ENCODE measurements at places on chromosomes 3 and 15. TPM values are rescaled to one million over a fixed set of nuclear protein-coding genes. Genes with fewer than 3 reads are reported as not detected.
A peak's percentile ranks its signal among the peaks of the same experiment; 100 is the strongest.

DNA sequence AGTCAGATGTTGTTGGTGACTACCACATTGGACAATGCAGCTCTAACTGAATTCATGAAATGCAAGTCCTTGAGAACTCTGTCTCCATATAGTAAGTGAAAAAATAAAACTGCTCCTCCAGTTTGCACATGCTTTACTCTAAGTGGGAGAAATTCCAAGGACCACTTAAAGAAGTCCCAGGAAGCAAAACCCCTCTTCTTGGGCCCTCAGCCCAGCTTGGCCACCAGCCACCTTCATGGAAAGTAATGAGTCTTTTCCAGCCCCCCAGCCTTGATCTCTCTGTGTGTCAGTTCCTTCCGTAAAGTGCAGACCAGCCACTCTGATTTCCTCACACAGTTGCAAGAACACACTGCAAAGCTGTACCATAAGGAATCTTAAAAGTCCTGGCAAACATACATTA is 34.5 kb downstream of the DAPK2 start:
- no peak for DNase-seq

GRCh38 chr15:60343221-60343970 is 54.4 kb downstream of the ANXA2 start:
- DNase-seq = no peak

DNA sequence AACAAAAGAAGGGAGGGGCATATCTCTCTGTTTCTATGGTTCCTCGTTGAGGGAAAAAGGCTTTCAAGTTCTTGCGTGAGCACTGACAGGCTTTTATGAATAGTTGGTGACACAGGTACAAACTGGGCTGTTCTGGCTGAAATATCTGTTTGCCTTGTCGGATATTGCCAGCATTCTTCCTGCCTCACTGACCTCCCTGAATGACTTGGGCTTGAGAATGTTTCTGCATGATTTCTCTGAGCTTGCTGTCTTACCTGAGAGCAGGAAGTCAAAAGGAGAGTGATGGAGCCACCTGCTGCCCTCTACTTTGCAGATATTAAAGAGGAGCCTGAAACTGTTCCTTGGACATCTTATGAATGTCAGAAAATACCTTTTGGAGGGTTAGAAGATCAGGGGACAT is 4.8 kb downstream of the GCNT3 start:
- no peak for DNase-seq

DNA sequence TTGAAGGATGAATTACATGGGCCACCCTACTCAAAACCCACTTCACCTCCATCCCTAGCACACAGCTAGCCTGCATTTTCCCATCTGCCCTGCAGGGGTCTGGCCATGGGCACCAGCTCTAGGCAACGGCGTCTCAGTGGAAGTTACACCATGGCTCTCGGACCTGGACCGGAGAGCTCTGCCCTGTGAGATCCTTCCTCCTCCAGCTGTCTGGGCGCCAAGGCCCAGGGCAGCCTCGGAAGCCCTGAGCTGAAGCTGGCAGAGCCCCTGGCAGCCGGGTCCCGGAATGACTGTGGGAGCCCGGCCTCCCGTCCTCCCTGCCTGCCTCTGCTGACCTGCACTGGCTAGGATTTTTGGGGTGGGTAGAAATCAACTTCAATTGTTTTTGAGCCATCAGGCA is 98.9 kb downstream of the CHSY1 start:
- DNase-seq = no peak

GRCh38 chr3:10738688-10739372 is 77.2 kb upstream of the SLC6A11 start:
- DNase-seq = peak; percentile 37

DNA sequence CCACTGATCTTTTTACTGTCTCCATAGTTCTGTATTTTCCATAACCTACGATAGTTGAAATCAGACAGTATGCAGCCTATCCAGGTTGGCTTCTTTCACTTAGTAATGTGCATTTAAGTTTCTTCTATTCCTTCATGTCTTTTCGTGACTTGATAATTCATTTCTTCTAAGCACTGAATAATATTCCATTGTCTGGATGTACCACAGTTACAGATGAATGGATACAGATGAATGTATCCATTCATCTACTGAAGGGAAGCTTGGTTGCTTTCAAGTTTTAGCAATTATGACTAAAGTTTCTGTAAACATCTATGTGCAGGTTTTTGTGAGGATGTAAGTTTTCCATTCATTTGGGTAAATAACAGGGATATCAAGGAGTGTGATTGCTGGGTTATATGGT is 124.8 kb downstream of the NSUN3 start:
- no peak for DNase-seq

Gene SEMA5B
- 10.8 TPM for total RNA-seq

Data from urinary bladder (tissue), 4 donors.